Stomach (tissue), 19 donors: ENCODE measurements at places on chromosomes 3 and 15. TPM values are rescaled to one million over a fixed set of nuclear protein-coding genes. Genes with fewer than 3 reads are reported as not detected.
A peak's percentile ranks its signal among the peaks of the same experiment; 100 is the strongest.

GP9 gene
- not detected for polyA plus RNA-seq

FANCD2OS gene
- polyA plus RNA-seq = not detected

KCNAB1 gene
- 0.15 TPM for polyA plus RNA-seq

PRKCI gene
- polyA plus RNA-seq = 51.2 TPM

CCR9 gene
- not detected for polyA plus RNA-seq

HRH1 gene
- 0.31 TPM for polyA plus RNA-seq

DNA sequence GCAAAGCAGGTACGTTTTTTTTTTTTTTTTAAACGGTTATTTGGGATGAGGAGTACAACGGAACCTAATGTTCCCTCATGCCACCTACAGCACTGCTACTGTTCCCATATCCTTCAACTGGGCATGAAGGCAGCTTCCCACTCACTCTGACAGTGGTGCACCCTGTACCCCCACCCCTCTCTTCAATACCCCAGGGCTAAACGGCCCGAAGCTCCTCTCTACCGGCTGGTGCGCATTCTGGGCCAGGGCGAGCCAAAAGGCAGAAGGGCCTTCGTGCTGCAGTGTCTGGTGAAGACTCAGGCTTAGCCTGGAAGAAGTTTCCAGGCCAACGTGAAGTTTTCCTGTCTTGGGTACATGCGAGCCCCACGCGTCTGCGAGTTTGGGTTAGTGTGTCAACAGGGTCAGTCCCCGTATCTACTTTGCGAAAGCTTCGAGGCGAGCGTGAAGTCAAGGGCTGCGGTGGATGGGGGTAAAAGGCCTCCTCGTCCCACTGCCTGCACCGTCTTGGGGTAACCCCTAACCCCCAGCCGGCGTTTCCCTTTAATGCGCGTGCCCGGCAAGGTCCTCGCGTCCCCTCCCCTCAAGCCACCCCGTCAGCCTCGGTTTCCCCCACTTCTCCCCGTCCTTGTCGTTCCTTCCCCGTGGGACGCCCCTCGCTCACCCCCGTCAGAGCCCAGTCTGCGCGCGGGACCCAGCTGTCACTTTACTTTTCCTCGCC, 765 bp upstream of the UBE2E2 start:
- peak; percentile 28 for DNase-seq

- peak; percentile 65 for DNase-seq
Observed at GRCh38 chr3:112734736-112735350, 93.9 kb upstream of the CCDC80 start.

DNA sequence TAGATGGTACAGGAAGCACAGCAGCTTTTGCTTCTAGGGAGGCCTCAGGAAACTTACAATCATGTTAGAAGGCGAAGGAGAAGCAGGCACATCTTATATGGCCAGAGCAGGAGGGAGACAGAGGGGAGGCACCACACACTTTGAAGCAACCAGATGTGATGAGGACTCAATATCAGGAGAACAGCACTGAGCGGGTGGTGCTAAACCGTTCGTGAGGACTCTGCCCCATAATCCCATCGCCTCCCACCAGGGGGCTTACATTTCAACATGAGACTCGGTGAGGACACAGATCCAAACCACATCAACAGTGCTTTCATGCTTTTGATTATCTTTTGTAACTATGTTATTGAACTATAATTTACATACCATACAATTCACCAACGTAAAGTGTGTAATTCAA, 7.6 kb upstream of the TMEM44 start:
- no peak for DNase-seq

DNA sequence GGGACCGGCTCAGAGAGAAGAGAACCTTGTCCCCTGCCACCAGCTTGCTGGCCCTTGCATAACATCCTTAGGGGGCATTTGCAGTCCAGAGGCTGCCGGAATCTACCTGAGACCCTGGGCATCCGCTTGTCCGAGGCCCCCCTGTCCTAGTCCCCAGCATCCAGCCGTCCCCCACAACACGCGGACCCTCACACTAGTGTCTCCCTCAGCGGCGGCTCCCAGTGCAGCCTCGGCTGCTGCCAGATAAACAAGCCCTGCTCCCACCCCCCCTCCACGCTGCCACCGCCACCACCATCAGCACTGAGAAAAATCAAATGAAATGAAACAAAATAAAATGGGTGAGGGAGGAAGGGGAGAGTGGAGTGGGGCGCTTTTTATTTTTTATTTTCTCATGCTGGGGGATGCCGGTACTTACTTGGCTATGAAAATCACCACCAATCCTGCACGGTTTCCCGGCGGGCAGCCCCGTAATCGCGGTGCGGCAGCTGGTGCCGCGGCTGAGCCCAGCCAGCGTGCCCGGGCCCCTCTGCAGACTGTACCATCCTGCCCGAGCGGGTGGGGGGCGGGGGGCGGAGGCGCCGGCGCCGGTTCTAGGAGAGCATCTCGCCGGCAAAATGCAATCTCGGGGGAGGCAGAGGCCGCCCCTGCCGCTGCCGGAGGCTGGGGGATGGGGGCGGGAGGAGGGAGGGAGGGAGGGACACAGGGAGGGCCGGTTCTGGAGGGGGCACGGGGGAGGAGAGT, at the start of gene ATP2B2:
ATP2B2 (minus strand) TSS at position 537 of the 741 bp plus-strand sequence. CDS start 56,043 bp downstream, outside the sequence.
- peak; percentile 60 for DNase-seq

GRCh38 chr15:52518487-52519371, 10.0 kb downstream of the MYO5A start:
- DNase-seq = no peak

- DNase-seq = no peak
Observed at GRCh38 chr3:40790746-40791145, 266.0 kb downstream of the ZNF621 start.

- DNase-seq = no peak
Observed at GRCh38 chr15:41581110-41581509, 22.1 kb downstream of the TYRO3 start.

DNA sequence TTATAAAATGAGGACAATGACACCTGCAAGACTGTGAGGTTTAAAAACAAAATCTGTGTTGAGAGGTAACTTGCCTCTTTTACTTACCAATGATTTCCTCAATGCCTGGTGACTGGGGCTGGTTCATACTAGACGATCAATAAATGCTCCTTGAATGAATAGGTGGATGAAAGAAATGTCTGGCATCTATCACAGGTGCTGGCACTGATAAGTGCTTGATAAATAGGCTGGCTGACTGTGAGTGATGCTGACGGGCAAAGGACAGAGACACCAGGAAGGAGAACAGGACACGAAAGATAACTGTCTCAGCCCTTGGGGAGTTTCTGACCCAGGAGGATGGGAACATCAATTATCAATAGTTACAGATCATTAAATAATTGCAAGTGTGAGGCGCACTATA, 31.9 kb downstream of the RBP2 start:
- no peak for DNase-seq
